ENCODE measurements at places on chromosomes 2 and 18. TPM values are rescaled to one million over a fixed set of nuclear protein-coding genes. Genes with fewer than 3 reads are reported as not detected.

DNA sequence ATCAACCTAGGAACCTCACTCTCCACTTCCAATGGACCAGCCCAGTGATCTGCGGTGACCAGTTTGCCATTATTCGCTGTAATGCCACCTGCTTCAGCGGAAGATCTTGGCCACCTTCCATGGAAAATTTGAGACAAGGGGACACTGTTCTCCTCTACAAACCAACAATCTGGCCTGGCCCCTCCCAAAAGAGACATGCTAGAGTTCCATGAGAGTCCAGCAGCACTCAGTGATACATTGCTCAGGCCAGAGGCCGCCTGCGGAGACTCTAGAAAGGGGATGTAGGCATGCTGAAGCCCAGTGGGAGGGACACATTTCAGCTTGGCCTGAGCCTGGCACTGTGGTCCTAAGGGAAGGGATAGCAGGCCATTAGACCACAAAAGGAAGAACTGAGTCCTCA is 58.3 kb downstream of the COL6A3 start:
- DNase-seq, result no peak
- H3K4me1 ChIP-seq, result no peaks in the 10 kb centered on the region
- no peak overlapping the region for H3K4me3 ChIP-seq

DNA sequence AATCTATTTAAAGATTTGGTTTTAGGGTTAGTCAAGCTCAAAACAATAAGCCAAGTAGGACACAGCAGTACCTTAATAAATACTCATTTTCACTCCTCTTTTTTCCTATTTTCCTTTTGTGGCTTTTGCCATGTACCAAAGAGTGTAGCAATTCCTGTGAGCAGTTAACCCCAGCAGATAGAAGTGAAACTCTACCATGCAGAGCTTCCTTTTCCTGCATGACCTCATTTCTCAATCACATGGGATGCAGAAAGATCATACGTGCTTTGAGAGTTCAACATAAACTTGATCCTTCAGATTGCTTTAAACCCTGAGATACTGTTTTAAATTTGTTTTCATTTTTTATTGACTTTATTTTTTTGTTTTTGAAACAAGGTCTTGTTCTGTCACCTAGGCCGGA is 99.1 kb upstream of the ARHGAP15 start:
- peaks cover 9% of the 10 kb centered on the region for H3K4me1 ChIP-seq
- no peak for DNase-seq
- H3K4me3 ChIP-seq, result no peak overlapping the region
- peaks cover 2% of the 10 kb centered on the region for H3K36me3 ChIP-seq

Gene OTX1
- total RNA-seq, result not detected

Gene MYOM1
- 3.3 TPM for total RNA-seq

Gene EGR4
- total RNA-seq, result not detected
